H1 (cell line): ENCODE measurements at places on chromosomes 13 and 19. TPM values are rescaled to one million over a fixed set of nuclear protein-coding genes. Genes with fewer than 3 reads are reported as not detected.

- no peaks in the 10 kb centered on the region for H3K27me3 ChIP-seq
- H3K27ac ChIP-seq = no peak overlapping the region
- H3K36me3 ChIP-seq = no peaks in the 10 kb centered on the region
- no peak for DNase-seq
- H3K4me3 ChIP-seq = no peak overlapping the region
- no peaks in the 10 kb centered on the region; the same call in 1 of the 2 replicates for H3K4me1 ChIP-seq
Measured at GRCh38 chr13:20824762-20825476, 51.2 kb upstream of the EEF1AKMT1 start.

C19orf38 gene
- total RNA-seq = 0.27 TPM in 1 of 2 replicates, not detected in the other

WDR87 gene
- not detected in 2 replicates for total RNA-seq

- peaks cover 4% of the 10 kb centered on the region for H3K4me1 ChIP-seq
- H3K36me3 ChIP-seq = no peaks in the 10 kb centered on the region
- H3K27ac ChIP-seq = no peak overlapping the region
- no peak overlapping the region for H3K4me3 ChIP-seq
- DNase-seq = no peak
- H3K27me3 ChIP-seq = no peaks in the 10 kb centered on the region
Measured at GRCh38 chr13:77379508-77379907, 52.6 kb upstream of the MYCBP2 start.

- H3K4me1 ChIP-seq = no peaks in the 10 kb centered on the region
- DNase-seq = no peak
- no peak overlapping the region for H3K4me3 ChIP-seq
- no peaks in the 10 kb centered on the region for H3K36me3 ChIP-seq
- H3K27ac ChIP-seq = no peak overlapping the region
- no peaks in the 10 kb centered on the region for H3K27me3 ChIP-seq
Measured at GRCh38 chr13:96650301-96650886, 343.9 kb downstream of the OXGR1 start.

- H3K27me3 ChIP-seq = no peaks in the 10 kb centered on the region
- no peak overlapping the region for H3K4me3 ChIP-seq
- peaks cover 3% of the 10 kb centered on the region for H3K4me1 ChIP-seq
- no peaks in the 10 kb centered on the region for H3K36me3 ChIP-seq
Measured at GRCh38 chr13:100434010-100434763, 154.4 kb downstream of the GGACT start.

- H3K27me3 ChIP-seq = no peaks in the 10 kb centered on the region
- 0 out of 2 replicates have a peak, but pooled peaks cover 3% of the 10 kb centered on the region for H3K4me1 ChIP-seq
- no peak overlapping the region for H3K4me3 ChIP-seq
- H3K27ac ChIP-seq = no peak overlapping the region
- DNase-seq = no peak
Measured at GRCh38 chr19:31074199-31075125, 274.8 kb downstream of the TSHZ3 start.

- no peaks in the 10 kb centered on the region for H3K36me3 ChIP-seq
- H3K27ac ChIP-seq = no peak overlapping the region
- DNase-seq = no peak
- no peak overlapping the region for H3K4me3 ChIP-seq
- no peaks in the 10 kb centered on the region for H3K4me1 ChIP-seq
Measured at GRCh38 chr13:108964606-108965005, 335.2 kb downstream of the MYO16 start.

GRCh38 chr13:26202365-26202972 lies 19.6 kb downstream of the RNF6 start:
- H3K4me3 ChIP-seq = no peak overlapping the region
- no peak for DNase-seq
- H3K4me1 ChIP-seq = no peaks in the 10 kb centered on the region
- no peak overlapping the region for H3K27ac ChIP-seq
